Naive thymus-derived CD4-positive, alpha-beta T cell (primary cell): ENCODE measurements at places on chromosomes 7 and 10. TPM values are rescaled to one million over a fixed set of nuclear protein-coding genes. Genes with fewer than 3 reads are reported as not detected.

- no peaks in the 10 kb centered on the region for H3K27me3 ChIP-seq
- no peak for DNase-seq
- no peak overlapping the region for H3K4me3 ChIP-seq
- H3K4me1 ChIP-seq: no peaks in the 10 kb centered on the region
- no peaks in the 10 kb centered on the region for H3K36me3 ChIP-seq
- H3K27ac ChIP-seq: no peak overlapping the region
Measured at GRCh38 chr10:301536-301935, 166.3 kb downstream of the ZMYND11 start.

- DNase-seq: peak; percentile 45
- H3K36me3 ChIP-seq: no peaks in the 10 kb centered on the region
- no peaks in the 10 kb centered on the region for H3K27me3 ChIP-seq
- H3K4me3 ChIP-seq: peak overlapping the region; percentile 38
Measured at GRCh38 chr10:24519950-24520349, 203.7 kb downstream of the ARHGAP21 start.

DNA sequence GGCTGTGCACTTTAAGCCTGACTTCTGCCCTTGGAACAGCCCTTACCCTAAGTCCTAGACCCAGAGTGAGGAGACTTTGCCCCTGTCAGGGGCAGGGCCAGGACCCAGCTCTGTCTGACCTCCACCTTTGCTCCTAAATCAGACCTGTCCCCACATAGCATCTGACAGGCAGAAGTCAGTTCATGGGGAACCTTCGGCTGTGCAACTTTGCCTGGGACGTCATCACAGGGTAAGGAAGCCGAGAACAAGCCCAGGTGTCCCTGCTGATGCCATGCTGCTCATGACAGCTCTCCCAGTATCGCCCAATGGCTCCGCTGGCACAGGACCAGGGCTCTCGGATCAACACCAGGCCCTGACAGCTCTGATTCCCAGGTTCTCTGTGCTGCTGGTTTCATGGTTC is 55.4 kb downstream of the TNS3 start:
- DNase-seq: no peak
- H3K27me3 ChIP-seq: no peaks in the 10 kb centered on the region
- H3K4me3 ChIP-seq: no peak overlapping the region
- H3K4me1 ChIP-seq: no peaks in the 10 kb centered on the region
- H3K36me3 ChIP-seq: no peaks in the 10 kb centered on the region

- H3K4me3 ChIP-seq: no peak overlapping the region
- H3K4me1 ChIP-seq: no peaks in the 10 kb centered on the region
- no peaks in the 10 kb centered on the region for H3K36me3 ChIP-seq
- no peak overlapping the region for H3K27ac ChIP-seq
Measured at GRCh38 chr7:148253629-148254028, 336.9 kb upstream of the C7orf33 start.

DNA sequence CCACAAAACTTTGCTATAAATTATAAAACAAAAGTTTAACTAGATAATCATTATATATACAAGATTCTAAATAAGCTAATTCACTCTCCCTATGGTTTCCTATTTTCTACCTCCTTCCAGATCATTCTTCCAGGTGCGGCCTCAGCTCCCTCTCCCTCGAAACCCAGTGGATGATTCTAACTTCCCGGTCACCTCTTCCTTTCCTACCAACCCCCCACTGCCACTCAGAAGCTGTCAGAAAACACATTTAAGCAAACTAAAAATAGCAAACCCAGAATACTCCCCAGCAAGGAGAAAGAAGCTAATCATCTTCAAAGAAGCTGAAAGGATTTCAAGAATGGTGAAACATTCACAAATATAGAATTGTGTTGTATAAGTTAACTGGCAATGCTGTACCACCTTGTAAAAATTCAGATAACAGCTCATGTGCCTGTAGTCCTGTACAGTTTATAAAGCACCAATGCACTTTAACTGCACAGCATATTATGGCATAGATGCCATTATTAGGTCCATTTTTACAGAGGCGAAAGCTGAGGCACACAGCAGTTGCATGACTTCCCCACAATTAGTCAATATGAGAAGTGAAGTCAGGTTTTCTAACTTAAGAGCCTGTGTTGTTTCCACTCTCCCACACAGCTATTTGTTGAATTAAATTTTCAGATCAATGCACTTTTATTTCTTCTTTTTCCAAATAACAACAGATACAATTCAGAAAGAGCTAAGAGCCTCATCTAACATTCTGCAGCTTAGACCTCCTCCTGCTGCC is 13.7 kb upstream of the DNTT start:
- H3K27me3 ChIP-seq: no peaks in the 10 kb centered on the region
- no peak for DNase-seq
- no peak overlapping the region for H3K27ac ChIP-seq
- no peak overlapping the region for H3K4me3 ChIP-seq

DNA sequence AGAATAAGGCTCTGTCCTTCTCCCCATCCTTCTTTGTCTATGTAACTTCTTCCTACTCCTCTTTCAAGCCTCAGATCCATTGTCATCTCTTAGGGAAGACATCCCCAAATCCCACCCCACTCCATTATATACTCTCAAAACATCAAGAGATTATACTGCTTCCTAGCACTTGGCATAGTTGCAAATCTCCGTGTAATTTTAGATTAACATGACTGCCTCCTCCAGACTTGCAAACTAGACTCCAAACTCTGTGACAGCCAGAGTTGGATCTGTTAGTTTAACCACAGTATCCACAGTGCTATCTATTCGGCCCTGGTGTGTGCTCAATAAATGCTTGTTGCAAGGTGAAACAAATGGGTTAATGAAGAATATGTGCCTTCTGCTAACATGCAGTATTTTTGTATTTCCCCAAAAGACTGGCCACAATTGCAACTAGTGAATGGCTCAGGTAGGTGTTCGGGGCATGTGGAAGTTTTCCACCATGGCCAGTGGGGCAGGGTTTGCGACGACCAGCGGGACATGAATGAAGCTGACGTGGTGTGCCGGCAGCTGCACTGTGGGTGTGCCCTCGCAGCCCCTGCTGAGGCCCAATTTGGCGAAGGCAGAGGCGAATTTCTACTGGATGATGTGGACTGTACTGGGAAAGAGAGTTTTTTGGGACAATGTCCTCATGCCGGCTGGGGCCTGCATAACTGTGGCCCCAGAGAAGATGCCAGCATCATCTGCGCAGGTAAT is 34.5 kb upstream of the C10orf120 start:
- H3K27ac ChIP-seq: no peak overlapping the region
- no peak for DNase-seq

- no peak for DNase-seq
- H3K4me3 ChIP-seq: no peak overlapping the region
- no peaks in the 10 kb centered on the region for H3K4me1 ChIP-seq
- H3K27me3 ChIP-seq: no peaks in the 10 kb centered on the region
- H3K27ac ChIP-seq: no peak overlapping the region
- no peaks in the 10 kb centered on the region for H3K36me3 ChIP-seq
Measured at GRCh38 chr7:467393-467828, 52.2 kb downstream of the PDGFA start.

GRCh38 chr10:10320956-10321355 is 696.7 kb upstream of the CELF2 start:
- no peak for DNase-seq
- no peaks in the 10 kb centered on the region for H3K4me1 ChIP-seq
- H3K27me3 ChIP-seq: no peaks in the 10 kb centered on the region
- H3K27ac ChIP-seq: no peak overlapping the region
- H3K4me3 ChIP-seq: no peak overlapping the region
- no peaks in the 10 kb centered on the region for H3K36me3 ChIP-seq

- no peaks in the 10 kb centered on the region for H3K27me3 ChIP-seq
- H3K36me3 ChIP-seq: no peaks in the 10 kb centered on the region
- no peak for DNase-seq
- H3K4me1 ChIP-seq: no peaks in the 10 kb centered on the region
Measured at GRCh38 chr10:132269266-132270230, 38.2 kb downstream of the STK32C start.

GRCh38 chr7:155963356-155963755 is 151.1 kb upstream of the SHH start:
- no peak overlapping the region for H3K4me3 ChIP-seq
- no peak overlapping the region for H3K27ac ChIP-seq
- no peaks in the 10 kb centered on the region for H3K36me3 ChIP-seq
- DNase-seq: no peak

GRCh38 chr7:2008101-2008935 is 224.4 kb downstream of the MAD1L1 start:
- no peaks in the 10 kb centered on the region for H3K27me3 ChIP-seq
- H3K4me1 ChIP-seq: no peaks in the 10 kb centered on the region
- DNase-seq: no peak
- no peaks in the 10 kb centered on the region for H3K36me3 ChIP-seq
- H3K27ac ChIP-seq: no peak overlapping the region
- H3K4me3 ChIP-seq: no peak overlapping the region

GRCh38 chr7:18873734-18874336 is 243.6 kb downstream of the TWIST1 start:
- DNase-seq: no peak
- no peaks in the 10 kb centered on the region for H3K27me3 ChIP-seq
- H3K4me3 ChIP-seq: no peak overlapping the region
- no peaks in the 10 kb centered on the region for H3K4me1 ChIP-seq
- no peaks in the 10 kb centered on the region for H3K36me3 ChIP-seq

- no peak overlapping the region for H3K4me3 ChIP-seq
- no peaks in the 10 kb centered on the region for H3K36me3 ChIP-seq
- H3K27me3 ChIP-seq: no peaks in the 10 kb centered on the region
- no peaks in the 10 kb centered on the region for H3K4me1 ChIP-seq
- H3K27ac ChIP-seq: no peak overlapping the region
Measured at GRCh38 chr10:132996603-132997343, 54.4 kb upstream of the CFAP46 start.

DNA sequence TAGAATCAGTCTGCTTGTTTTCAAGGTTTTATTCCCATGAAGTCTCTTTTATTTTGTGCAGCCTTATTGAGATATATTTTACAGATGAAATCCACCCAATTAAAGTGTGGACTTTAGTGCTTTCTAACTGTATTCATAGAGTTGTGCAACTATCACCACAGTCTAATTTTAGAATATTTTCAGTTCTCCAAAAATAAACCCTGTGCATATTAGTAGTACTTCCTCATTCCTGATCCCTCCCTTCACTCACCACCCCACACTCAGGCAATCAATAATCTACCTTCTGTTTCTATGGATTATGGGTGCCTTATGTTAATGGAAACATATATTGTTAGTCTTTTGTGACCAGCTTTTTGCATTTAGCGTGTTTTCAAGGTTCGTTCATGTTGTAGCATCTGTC is 185.7 kb upstream of the TMEM72 start:
- no peaks in the 10 kb centered on the region for H3K36me3 ChIP-seq
- H3K4me3 ChIP-seq: no peak overlapping the region
- H3K4me1 ChIP-seq: no peaks in the 10 kb centered on the region
- no peak for DNase-seq

DNA sequence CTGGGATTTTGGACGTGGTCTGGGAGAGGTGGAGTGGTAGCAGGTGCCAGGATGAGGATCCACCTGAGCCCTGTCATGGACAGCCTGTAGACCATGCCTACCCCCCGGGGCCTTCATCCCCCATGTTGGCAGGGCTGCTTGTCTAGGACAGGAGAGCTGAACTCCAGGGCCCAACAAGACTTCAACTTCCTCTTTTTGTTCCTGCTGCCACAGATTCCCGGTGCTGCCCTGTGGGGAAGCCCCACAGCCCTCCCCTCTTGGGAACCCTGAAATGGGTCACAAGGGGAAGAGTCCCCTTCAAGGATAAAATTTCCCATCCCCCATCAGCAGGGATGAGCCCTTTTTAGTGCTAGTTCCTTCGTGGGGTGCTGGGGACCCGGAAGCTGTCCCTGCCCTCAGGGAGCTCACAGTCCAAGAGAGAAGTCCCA is 1.3 kb upstream of the CUEDC2 start:
- no peaks in the 10 kb centered on the region for H3K36me3 ChIP-seq
- H3K27me3 ChIP-seq: no peaks in the 10 kb centered on the region
- DNase-seq: no peak
- H3K4me3 ChIP-seq: peak overlapping the region; percentile 96

DNA sequence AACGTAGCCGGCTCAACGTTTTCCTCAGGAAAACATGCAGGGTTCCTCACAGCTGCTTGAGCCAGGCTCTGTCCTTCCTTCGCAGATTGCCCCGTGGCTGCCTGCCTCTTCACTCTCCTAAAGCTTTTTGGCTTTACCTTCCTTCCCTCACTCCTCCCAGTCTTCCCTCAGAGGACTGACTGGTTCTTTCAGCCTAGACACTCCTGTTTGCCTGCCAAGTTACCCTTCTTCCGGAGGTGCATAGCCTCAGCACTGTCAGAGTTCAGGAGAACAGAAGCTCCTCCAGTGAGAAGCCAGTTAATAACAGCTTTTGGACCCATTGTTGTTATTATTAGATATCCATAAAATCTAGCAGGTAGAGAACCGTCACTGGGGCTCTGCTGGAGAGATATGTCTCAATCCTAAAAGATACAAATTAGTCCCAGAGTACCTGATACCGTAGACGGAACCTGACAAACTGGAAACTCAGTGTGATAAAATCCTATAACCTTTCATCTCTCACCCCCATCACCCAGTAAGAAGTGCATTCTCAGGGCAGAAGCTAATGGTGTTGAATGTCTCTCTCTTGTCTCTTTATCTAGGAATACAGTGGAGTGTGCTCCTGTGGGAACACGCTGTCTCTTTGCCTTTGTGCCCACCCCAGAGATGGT is 79.6 kb downstream of the SND1 start:
- H3K27me3 ChIP-seq: no peaks in the 10 kb centered on the region
- DNase-seq: no peak
- no peak overlapping the region for H3K27ac ChIP-seq
- H3K36me3 ChIP-seq: peaks cover 5% of the 10 kb centered on the region

- no peaks in the 10 kb centered on the region for H3K4me1 ChIP-seq
- no peak overlapping the region for H3K27ac ChIP-seq
- H3K27me3 ChIP-seq: no peaks in the 10 kb centered on the region
- no peaks in the 10 kb centered on the region for H3K36me3 ChIP-seq
Measured at GRCh38 chr10:27447540-27447939, 56.6 kb upstream of the RAB18 start.

DNA sequence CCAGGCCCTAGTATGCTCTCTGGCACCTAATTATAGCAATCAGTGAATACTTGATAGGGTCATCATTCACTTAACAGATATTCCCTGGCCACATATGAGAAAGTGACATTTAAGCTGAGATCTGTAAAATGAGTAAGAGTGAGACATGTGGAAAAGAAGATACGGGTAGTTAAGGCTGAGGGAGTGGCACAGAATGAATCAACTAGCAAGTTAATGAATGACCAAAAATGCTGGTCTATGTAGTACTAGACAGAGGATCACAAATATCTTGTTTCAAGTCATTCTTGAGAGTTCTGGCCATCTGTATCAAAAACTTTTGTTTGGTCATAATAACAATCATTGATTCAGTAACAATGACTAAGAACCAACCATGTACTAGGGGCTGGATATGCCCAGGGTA is 954.9 kb downstream of the CNTNAP2 start:
- H3K27ac ChIP-seq: no peak overlapping the region
- DNase-seq: no peak
- H3K27me3 ChIP-seq: no peaks in the 10 kb centered on the region
- H3K4me3 ChIP-seq: no peak overlapping the region
- H3K4me1 ChIP-seq: no peaks in the 10 kb centered on the region

Gene TDRD1
- 0.05 TPM in 1 of 2 replicates, not detected in the other for total RNA-seq

Gene KCTD7
- total RNA-seq: 22.9 TPM

Gene LEP
- not detected for total RNA-seq

Gene RNF133
- not detected for total RNA-seq
